CD4-positive, alpha-beta T cell treated with Interferon alpha-2 for 1 hour (primary cell): ENCODE measurements at places on chromosomes 1 and 21.
A peak's percentile ranks its signal among the peaks of the same experiment; 100 is the strongest.

DNA sequence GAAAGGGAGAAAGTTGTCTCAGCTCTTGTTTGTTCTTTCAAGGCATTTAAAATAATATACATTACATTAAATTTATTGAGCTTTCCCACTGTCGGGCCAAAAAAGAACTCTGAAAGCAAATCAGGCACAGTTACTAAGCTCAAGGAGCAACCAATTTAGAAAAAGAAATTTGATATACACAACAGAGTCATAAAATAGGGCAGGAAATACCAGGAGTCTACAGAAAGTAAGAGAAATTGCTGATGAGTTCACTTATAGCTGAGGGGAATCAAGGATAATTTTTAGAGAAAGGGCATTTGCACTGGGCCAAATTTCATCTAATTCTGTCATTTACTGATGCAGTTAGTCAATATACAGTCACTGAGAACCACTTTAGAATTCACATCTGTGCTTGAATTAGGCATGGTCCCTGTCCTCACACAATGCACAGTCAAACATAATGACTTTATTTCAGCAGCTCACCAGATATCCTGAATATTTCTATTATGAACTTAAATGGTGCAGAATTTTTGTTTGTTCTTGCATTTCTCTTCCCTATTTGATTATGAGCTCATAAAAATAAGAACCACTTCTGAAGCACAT, 249.6 kb upstream of the BEND5 start:
- no peak for DNase-seq

GRCh38 chr1:217090060-217090911, 367.1 kb upstream of the ESRRG start:
- DNase-seq = no peak

DNA sequence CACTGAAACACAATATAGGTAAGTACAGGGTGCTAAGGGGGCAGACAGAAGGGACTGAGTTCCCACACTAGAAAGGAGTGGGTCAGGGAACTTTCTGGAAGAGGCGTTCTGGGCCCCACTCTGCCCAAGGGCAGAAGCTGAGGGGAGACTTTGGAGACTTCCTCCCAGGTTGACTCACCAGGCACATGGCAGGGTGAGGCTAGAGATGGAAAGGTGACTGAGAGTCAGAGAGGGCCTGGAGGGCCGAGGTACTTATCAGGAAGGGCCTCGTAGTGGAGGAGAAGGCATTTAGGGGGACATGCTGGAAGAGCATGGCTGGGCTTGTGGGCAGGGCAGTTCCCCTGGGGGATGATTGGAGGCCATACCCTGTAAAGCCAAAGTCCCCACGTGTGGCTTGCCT, 159.9 kb upstream of the JUN start:
- DNase-seq = no peak

GRCh38 chr1:16719571-16720350, 20.6 kb upstream of the RNU1-4 start:
- DNase-seq = no peak

DNA sequence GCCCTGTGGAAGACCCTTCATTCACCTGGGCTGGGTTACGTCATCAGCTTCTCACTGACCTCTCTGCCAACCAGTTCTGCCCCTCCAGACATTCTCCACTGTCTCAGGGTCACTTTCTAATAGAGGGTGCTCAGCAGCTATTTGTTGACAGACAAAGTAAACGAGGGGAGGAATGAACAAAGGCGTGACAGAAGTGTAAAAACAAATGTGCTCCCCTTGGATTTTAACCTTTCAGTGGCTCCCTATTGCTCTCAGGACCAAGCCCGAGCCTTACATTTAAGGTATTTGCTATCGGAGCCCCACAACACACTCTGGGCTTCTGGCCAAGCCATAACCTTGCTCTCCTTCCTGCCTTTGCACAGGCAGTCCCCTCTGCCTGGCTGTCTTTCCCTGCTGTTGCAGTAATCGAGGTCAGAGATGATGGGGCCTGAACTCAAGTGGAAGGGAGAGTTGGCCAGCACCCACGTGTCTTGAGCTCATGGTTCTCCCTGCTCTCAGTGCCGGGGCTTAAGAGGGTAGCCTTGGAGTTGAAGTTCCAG, 9.3 kb upstream of the MARCKSL1 start:
- peak; percentile 30 for DNase-seq
